ENCODE measurements at places on chromosomes 4 and X. TPM values are rescaled to one million over a fixed set of nuclear protein-coding genes. Genes with fewer than 3 reads are reported as not detected.

Gene FAM199X
- 9.6 TPM for total RNA-seq

Gene HSD17B13
- not detected for total RNA-seq

Gene ABCG2
- total RNA-seq: 0.56 TPM

Gene VSIG4
- 0.24 TPM for total RNA-seq

Gene AMBN
- total RNA-seq: not detected

Gene BANK1
- 0.17 TPM for total RNA-seq

Gene ASIC5
- total RNA-seq: not detected

Gene CEP135
- total RNA-seq: 16.2 TPM

Gene CNKSR2
- 3.2 TPM for total RNA-seq

Gene LUZP4
- not detected for total RNA-seq

Gene SLC9B1
- 2.6 TPM for total RNA-seq

Gene TEC
- total RNA-seq: 8.3 TPM
